T-helper 1 cell (primary cell): ENCODE measurements at places on chromosomes 12 and 14.

- no peak for DNase-seq
Measured at GRCh38 chr12:86122846-86123468, 133.2 kb downstream of the MGAT4C start.

DNA sequence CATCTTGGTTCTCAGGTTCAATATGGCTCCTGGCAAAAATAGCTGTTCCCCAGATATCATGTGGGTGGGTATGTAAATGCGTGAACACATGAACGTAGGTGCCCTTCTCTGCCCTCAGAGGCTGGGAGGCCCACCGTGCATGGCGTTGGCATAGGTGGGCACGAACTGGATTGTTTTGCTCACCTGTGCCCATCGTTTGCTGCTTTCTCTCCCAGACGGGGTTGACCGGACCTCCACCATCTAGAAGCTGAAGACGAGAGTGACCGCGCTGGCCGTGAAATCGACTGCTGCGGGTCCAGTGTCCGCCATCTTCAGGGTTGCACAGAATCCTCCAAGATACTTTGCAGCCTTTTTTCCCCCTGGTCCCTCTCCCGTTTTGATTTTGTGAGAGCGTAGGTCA is 113.9 kb downstream of the GCH1 start:
- DNase-seq: no peak

DNA sequence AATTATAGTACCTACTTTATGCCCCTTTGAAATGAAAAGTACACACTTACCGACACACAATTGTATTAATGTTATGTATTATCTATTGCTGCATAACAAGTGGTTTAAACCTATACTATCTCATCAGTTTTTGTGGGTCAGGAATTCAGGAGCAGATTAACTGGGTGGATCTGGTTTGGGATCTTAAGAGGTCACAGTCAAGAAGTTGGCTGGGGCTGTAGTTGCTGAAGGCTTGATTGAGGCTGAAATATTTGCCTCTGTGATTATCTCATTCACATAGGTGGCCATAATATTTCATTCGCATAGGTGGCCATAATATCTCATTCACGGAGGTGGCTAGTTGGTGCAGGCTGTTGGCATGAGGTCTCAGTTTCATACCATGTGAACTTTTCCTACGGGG is 5.7 kb downstream of the METTL25 start:
- DNase-seq: no peak

- DNase-seq: no peak
Measured at GRCh38 chr14:76500011-76500410, 124.1 kb downstream of the ESRRB start.

GRCh38 chr12:16348435-16349130 is 1.1 kb downstream of the MGST1 start:
- no peak for DNase-seq

- DNase-seq: no peak
Measured at GRCh38 chr12:115840159-115840558, 437.3 kb downstream of the MED13L start.

DNA sequence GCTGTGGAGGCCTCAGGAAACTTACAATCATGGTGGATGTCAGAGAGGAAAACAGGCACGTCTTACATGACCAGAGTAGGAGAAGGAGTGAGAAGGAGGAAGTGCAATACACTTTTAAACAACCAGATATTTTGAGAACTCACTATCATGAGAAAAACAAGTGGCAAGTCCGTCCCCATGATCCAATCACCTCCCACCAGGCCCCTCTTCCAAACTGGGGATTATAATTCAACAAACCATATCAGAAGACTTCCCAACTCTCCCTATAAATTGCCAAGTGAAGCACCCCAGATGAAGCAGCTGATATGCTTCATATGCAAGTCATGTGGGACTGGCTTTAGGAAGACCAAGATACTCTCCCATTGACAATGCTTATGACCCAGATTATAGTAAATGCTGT is 11.6 kb upstream of the ACSM4 start:
- no peak for DNase-seq

DNA sequence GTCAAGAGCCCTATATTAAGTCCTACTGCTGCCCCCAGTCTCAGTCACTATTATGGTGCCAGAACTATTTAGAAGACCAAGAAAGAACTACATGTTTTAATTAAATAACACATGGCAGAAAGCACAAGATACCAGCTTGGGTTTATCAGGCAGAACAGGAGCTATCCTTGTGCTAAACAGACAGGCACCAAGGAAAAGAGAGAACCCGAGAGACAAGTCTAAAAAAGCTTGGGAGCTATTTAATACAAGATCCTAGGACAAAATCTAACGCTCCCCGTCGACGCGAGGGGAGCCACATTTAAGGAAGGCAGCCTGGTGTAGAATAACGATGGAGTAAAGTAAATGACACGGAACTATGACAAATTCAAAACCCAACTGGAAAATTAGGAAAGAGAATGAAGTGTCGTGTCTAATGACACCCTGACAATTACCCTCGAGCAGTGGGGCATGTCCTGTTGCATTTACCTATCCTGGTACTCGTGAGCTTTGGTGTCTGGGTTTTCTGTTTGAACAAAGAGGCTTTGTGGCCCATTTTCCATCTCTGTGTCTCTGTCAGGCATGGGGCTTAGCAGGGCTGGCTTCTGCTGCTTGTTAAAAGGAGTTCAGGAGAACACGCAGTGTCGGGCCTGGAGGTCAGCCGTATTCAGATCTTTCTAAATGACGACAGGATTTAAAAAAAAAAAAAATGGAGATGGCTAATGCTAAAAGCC is 140.6 kb downstream of the ETNK1 start:
- no peak for DNase-seq

GRCh38 chr12:23484238-23484637 is 465.2 kb downstream of the SOX5 start:
- DNase-seq: no peak

GRCh38 chr12:4421590-4422031 is 24.0 kb downstream of the FGF6 start:
- peak; percentile 22 for DNase-seq

DNA sequence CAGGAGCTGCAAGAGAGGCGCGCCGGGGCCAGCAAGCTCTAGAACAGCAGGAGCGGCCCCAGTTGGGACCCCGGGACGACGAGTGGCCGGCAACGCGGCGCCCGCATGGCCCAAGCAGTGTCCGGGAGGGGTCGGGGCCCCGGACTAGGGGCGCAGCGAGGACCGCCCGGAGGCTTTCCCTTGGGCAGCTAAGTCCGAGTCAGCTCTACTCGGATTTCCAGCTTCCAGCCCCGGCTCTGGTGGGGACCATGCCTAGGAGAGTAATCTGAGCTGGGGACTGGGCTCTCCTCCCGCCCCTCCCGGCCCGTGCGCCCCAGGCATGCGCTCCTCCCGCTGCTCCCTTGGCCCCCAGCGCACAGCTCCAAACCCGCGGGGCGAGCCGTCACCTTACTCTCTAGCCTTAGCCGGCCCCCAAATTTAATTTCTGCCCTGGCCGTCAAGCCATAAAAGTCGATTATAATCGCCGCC is 41.6 kb upstream of the CAPRIN2 start:
- no peak for DNase-seq

DNA sequence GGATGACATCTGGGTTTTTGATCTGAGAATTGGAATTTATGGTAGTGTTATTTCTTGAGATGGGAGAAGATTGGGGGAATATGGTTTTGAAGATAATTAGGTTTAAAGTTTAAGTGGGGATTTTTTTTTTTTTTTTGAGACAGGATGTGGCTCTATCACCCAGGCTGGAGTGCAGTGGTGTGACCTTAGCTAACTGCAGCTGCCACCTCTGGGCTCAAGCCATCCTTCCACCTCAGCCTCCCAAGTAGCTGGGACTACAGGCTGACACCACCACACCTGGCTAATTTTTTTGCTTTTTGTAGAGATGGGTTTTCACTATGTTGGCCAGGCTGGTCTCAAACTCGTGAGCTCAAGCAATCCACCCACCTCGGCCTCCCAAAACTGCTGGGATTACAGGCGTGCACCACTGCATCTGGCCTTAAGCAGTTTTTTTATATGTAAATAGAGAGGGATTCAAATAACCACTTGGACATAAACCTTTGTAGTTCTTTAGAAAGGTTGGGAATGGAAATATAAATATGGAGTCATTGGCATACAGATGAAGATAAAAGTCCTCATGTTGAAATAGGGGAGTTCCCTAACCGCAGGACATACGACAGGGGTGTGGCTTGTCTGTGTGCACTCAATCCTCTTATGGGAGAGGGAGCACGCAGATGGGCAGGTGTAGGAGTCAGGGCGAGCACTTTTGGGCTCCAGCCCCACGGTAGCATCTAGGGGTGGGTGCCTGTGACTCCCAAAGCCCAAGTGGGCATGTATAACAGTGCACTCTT is 4.7 kb downstream of the LIN52 start:
- DNase-seq: no peak

- DNase-seq: no peak
Measured at GRCh38 chr14:71726580-71727021, 205.6 kb upstream of the RGS6 start.

DNA sequence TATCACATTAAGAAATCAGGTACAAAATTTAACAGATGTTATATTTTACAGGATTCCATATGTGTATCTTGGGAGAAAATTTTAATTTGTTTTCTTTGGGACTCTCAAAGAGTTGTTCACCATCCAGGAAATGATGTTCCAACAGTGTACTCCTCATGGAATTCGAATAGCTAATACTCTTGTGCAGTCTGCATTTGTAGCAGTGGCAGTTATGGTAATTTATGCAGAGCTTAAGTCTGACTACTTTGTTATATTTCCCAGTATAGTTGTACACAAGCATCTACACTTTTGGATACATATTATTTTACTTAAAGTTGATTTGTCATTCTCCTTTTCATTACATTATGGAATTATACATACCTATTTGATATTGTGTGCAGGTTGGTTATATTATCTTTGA is 436.7 kb upstream of the FBXO33 start:
- no peak for DNase-seq

DNA sequence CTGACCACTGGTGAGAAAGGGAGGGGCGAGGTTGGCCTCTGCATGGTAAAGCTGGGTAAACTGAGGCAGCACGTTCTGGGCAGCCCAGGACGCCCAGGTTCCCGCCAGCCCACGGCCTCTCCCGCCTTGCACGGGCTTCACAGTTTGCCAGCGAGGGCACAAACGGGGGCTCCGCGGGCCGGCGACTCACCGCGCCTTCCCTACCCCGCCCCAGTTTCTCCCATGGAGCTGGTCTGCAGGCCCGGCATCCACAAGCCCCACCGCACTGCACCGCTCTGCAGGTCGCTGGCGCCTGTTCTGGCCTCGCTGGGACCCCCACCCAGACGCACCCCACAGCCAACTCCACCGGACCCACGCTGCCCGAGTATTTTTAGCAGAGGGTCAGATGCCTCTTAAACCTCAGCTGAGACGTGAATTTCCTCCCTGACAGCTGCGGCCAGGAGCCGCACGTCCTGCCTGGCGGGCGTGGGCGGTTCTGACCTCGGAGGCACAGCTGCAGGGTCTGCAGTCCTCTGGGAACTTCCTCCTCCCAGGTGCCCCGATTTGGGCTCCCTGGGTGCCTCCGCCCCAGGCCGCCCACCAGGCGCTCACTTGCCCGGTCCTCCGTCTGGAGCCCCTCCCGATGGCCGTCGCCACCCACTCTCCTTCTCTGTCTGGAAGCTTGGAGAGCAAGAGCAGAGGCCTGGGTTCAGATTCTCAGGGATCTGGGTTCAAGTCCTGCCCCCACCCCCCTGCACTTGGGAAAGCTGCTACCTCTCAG is 29.5 kb upstream of the INF2 start:
- DNase-seq: no peak

DNA sequence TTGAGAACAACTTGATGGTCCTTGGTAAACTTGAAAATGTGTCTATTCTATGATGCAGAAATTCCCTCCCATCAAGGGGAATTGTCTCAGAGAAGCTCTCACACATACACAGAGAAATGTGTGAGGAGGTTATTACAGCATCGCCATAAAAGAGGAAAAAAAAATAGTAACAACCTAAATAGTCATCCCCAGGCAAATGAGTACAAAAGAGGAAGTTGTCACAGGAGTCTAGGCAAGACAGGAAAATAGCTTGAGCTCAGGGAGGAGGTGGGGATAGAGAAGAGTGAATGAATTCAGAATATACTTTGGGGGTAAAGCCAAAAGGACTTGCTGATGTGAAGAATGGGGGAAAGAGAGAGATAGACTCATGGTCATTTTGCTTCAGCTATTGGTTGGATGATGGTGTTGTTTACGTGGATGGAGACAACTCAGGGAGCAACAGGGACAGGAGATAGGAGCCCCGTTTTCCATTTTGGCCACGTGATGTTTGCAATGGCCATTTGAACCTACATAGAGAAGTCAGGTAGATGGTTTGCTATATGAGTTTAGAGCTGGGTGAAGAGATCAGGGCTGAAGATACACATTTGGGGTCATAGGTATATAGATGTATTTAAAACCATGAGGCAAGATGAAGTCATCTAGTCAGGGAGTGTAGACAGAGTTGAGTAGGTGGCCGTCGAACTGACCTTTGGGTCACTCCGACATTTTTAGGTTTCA is 20.3 kb downstream of the LRRC74A start:
- no peak for DNase-seq

- no peak for DNase-seq
Measured at GRCh38 chr12:47414511-47414910, 291.3 kb downstream of the RPAP3 start.

DNA sequence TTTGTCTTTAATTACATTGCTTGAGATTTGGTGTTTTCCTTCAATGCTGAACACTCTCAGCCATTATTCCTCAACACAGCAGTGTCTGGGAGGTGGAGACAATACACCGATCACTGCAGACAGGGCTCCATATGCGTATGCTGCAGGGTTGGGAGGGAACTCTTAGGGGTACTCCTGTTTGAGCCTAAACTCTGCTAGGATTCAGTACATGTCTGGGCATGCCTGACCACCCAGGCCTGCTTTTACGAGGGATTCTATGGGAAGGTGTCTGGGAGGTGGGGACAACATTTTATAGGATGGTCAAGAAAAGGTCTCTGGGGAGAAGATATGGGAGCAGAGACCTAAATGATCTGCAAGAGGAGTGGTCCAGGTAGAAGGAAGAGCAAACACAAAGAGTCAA is 34.3 kb downstream of the DHRS2 start:
- DNase-seq: no peak

- no peak for DNase-seq
Measured at GRCh38 chr14:95043732-95044462, 113.4 kb downstream of the DICER1 start.

GRCh38 chr14:96796851-96797581 is at the start of gene VRK1:
Gene VRK1 (plus strand): TSS chr14:96797382. CDS start chr14:96833472, 36,090 bp downstream.
- peak; percentile 95 for DNase-seq

DNA sequence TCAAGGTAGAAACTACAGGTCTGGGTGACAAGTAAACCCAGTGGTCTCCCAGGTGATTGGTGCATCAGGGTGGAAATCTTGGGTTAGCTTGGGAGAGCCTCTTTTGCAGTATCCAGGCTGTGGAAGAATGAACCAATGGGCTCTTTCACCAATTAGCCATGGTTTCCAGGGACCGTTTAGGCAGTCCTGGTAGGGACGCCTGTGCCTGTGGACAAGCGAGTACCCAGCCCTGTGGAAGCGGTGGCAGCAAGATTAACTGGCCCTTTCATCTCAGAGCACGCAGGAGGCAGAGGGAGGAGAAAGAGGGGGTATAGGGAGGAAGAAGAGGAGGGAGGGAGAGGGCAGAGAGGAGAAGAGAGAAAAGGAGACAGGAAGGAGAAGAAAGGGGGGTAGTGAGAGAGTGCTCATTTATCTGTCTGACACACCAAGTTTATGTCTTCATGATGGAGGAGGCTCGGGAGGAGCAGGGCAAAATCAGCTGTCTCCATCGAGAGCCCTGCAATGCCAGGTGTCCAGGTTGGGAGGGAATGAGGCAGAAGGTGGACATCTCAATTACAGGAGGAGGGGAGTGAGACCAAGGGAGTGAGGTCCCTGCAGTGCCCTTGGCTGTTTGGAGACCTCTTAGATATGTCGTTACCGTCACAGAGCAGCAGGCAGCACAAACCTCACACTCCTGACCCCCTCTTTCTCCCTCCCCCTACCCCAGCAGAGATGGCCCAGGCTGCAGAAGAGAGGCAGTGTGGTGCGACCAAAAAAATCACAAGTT is 4.6 kb upstream of the ZDHHC22 start:
- DNase-seq: no peak
